ENCODE measurements at places on chromosomes 7 and 10.

GRCh38 chr10:5092848-5093790 lies 1.1 kb upstream of the AKR1C3 start:
- no peak overlapping the region for H3K27ac ChIP-seq
- H3K4me3 ChIP-seq, result no peak overlapping the region
- H3K36me3 ChIP-seq, result no peaks in the 10 kb centered on the region
- no peak for DNase-seq

DNA sequence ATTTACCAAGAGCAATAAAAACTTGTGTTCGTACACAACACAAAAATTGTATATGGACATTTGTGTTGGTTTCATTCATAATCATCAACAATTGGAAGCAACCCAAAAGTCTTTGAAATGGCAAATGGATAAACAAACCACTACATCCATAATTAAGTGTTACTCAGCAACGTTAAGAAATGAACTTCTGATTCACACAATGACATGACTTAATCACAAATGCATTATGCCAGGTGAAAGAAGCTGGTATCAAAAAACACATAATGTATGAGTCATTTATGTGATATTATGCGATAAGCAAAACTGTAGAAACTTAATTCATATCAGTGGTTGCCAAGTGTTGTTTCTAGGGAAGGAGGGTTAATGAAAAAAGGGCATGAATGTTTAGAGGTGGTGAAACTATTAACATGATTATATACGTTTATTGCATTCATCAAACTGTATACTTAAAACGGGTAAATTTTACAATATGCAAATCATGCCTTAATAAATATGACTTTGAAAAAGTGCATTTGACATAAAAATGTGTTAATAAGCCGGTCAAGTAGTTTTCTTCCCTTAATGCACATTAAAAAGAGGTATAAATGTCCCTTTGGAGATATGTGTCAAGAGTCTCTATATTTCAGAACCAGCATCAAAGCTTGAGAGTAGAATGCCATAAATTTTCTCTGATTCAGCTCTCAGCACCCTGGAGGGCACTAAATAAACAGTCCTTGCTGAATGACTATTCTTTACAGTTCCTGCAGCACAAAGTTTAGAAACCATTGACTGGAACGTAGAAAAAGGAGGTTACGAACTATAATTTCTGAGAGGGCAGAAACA lies 84.8 kb upstream of the GRM3 start:
- H3K4me3 ChIP-seq, result no peak overlapping the region
- no peaks in the 10 kb centered on the region for H3K27me3 ChIP-seq
- H3K4me1 ChIP-seq, result no peaks in the 10 kb centered on the region
- no peak overlapping the region for H3K27ac ChIP-seq

DNA sequence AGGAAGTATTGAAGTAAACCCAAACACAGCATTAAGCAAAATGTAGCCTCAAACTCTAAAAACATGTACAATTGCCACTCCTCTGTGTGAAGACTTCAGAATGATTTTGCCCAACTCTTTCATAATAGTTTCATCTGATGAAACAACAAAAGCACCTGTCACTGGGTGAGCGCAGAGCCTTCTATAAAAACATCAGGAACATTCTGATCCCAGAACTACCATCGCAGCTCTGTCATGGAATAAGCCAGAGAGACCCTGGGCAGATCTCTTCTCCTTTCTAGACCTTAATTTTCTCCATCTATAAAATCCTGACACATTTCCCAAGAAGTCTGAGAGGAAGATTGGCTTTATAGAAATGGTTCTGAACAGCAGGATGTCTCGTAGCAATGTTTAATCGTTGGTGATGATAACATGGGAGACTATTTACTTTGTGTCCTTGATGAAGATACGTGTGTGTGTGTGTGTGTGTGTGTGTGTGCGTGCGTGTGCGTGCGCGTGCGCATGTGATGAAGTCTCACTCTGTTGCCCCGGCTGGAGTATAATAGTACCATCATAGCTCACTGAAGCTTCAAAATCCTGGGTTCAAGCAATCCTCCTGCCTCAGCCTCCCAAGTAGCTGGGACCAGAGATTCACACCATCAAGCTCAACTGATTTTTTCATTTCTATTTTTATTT lies 198.0 kb downstream of the KIAA1217 start:
- H3K27ac ChIP-seq, result no peak overlapping the region
- no peaks in the 10 kb centered on the region for H3K36me3 ChIP-seq
- no peak for DNase-seq
- no peak overlapping the region for H3K4me3 ChIP-seq
- H3K4me1 ChIP-seq, result no peaks in the 10 kb centered on the region

DNA sequence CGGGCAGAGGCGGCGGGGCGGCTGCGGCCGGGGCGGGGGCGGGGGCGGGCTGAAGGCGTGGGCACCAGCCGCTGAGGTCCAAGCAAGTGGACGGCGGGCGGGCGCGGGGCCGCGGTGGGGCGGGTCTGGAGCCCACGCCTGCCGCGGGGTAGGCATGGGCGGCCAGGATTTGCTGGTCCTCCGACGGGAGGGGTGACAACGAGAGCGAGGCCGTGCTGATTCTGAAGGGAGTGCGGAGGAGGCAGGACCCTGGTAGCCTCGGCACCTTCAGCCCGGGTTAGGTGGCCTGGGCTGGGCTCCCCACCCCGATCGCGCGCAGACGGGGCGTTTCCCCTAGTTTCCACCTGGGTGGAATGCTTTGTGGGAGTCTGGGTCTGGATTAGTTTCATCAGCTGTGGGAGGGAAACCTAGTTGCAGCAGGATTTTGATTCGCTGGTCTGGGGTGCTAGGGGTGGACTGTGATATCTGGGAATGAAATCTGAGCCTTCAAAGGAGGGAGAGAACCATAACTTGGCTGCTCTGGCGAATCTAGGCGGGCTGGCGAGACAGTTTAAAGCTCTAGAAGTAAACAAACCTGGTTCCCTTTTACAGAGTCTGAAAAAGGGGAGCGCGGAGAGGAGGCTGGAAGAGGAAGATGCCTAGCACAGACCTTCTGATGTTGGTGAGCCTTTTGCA lies 609 bp downstream of the SGPL1 start:
- peak overlapping the region; percentile 14 for H3K27ac ChIP-seq
- H3K4me3 ChIP-seq, result peak overlapping the region; percentile 47
- no peaks in the 10 kb centered on the region for H3K36me3 ChIP-seq
- DNase-seq, result peak; percentile 90
- peaks cover 3% of the 10 kb centered on the region for H3K4me1 ChIP-seq

DNA sequence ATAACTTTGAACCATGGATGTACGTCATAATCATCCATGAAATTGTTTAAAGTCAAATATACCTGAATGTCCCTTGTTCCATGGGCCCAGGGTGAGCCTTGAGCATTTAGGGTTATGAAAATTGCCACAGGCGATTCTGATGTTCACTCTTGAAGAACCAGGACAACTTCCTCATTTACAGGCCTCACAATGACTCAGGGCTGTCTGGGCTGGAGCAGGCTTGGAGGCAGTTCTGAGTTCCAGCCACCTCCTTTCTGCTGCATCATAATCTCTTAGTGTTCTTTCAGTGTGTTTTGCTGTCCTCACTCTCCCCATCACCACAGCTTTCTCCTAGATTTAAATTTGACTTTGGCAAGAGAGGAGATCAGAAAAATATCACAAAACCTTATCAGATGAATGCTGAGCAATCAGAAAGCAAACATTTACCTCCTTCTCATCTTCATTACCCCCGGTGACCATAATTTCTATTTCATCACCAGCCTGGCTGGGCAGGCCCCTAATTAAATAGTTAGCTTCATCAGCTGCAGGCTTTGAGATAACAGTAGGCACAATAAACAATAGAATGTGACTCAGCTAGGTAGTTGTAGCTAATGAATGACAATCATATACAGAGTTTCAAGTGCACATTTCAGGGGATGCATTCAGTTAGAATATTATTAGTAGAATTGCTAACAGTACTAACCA lies 571.0 kb downstream of the SH2D4B start:
- H3K36me3 ChIP-seq, result no peaks in the 10 kb centered on the region
- no peaks in the 10 kb centered on the region for H3K27me3 ChIP-seq
- H3K4me3 ChIP-seq, result no peak overlapping the region
- no peak overlapping the region for H3K27ac ChIP-seq
- no peaks in the 10 kb centered on the region for H3K4me1 ChIP-seq
- no peak for DNase-seq

GRCh38 chr7:66076462-66077329 lies 1.1 kb downstream of the ASL start:
- DNase-seq, result no peak
- no peaks in the 10 kb centered on the region for H3K27me3 ChIP-seq
- peaks cover 11% of the 10 kb centered on the region for H3K4me1 ChIP-seq
- H3K36me3 ChIP-seq, result no peaks in the 10 kb centered on the region
- peak overlapping the region; percentile 88 for H3K4me3 ChIP-seq
- no peak overlapping the region for H3K27ac ChIP-seq

DNA sequence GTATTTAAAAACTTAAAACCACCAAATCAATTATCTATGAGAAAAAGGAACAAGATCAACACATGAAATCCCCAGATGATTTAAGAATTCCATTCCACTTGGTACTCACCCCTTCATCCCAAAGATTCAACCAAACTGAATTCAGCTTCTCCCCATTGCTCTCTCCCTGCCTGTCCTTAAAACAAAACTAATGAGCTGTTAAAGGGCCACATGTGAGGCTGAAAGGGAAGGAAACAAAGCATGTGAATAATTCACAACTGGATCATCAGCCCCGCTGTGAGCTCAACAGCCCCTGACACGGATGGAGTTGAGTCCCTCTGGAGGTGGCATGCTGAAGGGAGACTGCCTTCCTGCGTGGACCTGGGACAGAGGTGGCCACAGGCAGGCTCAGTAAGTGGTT lies 32.9 kb downstream of the VOPP1 start:
- DNase-seq, result no peak
- H3K4me1 ChIP-seq, result peaks cover 10% of the 10 kb centered on the region
- H3K36me3 ChIP-seq, result no peaks in the 10 kb centered on the region

- no peak overlapping the region for H3K4me3 ChIP-seq
- no peaks in the 10 kb centered on the region for H3K27me3 ChIP-seq
- no peak overlapping the region for H3K27ac ChIP-seq
- H3K36me3 ChIP-seq, result no peaks in the 10 kb centered on the region
- no peaks in the 10 kb centered on the region for H3K4me1 ChIP-seq
These were observed 185.7 kb upstream of the AUTS2 start for GRCh38 chr7:69412331-69413146.

GRCh38 chr10:97116462-97117162 lies 69.1 kb downstream of the SLIT1 start:
- H3K4me3 ChIP-seq, result no peak overlapping the region
- H3K27me3 ChIP-seq, result peaks cover 2% of the 10 kb centered on the region
- H3K4me1 ChIP-seq, result no peaks in the 10 kb centered on the region

DNA sequence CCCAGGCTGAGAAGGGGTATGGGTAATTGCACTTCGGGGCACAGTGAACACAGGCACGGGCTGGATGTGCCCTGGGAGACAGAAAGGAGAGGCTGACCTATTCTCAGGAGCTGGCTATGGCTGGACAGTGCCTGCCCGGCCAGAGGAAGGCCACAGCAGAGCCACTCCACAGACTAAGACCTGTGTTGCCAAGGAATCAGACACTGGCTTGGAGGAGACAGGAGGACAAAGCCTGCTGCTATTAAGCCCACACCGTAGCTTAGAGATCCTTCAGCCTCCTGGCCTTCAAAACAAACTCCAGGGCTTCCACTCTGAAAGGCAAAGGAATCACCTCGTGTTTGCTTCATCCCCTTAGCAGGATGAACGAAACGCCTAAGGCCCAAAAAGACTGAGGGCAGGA lies 82.2 kb downstream of the ALOX5 start:
- no peak overlapping the region for H3K27ac ChIP-seq
- peaks cover 6% of the 10 kb centered on the region for H3K36me3 ChIP-seq
- no peaks in the 10 kb centered on the region for H3K4me1 ChIP-seq
- no peak overlapping the region for H3K4me3 ChIP-seq
- no peak for DNase-seq

GRCh38 chr7:158284617-158285382 lies 302.8 kb downstream of the PTPRN2 start:
- H3K27ac ChIP-seq, result no peak overlapping the region
- DNase-seq, result no peak
- no peak overlapping the region for H3K4me3 ChIP-seq
- H3K27me3 ChIP-seq, result no peaks in the 10 kb centered on the region
- no peaks in the 10 kb centered on the region for H3K4me1 ChIP-seq
- no peaks in the 10 kb centered on the region for H3K36me3 ChIP-seq

GRCh38 chr7:135161669-135162068 lies 8.8 kb downstream of the CYREN start:
- DNase-seq, result no peak
- H3K36me3 ChIP-seq, result peaks cover 4% of the 10 kb centered on the region
- no peak overlapping the region for H3K4me3 ChIP-seq

GRCh38 chr7:135729230-135729629 lies 1.2 kb upstream of the SLC13A4 start:
- H3K36me3 ChIP-seq, result no peaks in the 10 kb centered on the region
- no peak overlapping the region for H3K27ac ChIP-seq
- no peak overlapping the region for H3K4me3 ChIP-seq
- no peaks in the 10 kb centered on the region for H3K4me1 ChIP-seq
- DNase-seq, result no peak

GRCh38 chr7:132089356-132089755 lies 486.9 kb downstream of the PLXNA4 start:
- H3K36me3 ChIP-seq, result no peaks in the 10 kb centered on the region
- no peak overlapping the region for H3K4me3 ChIP-seq
- H3K27me3 ChIP-seq, result peaks cover 11% of the 10 kb centered on the region

- H3K36me3 ChIP-seq, result no peaks in the 10 kb centered on the region
- no peak overlapping the region for H3K4me3 ChIP-seq
- H3K27me3 ChIP-seq, result peaks cover 40% of the 10 kb centered on the region
- no peak overlapping the region for H3K27ac ChIP-seq
- peaks cover 22% of the 10 kb centered on the region for H3K4me1 ChIP-seq
These were observed 38.2 kb upstream of the BET1 start for GRCh38 chr7:94042381-94042780.

DNA sequence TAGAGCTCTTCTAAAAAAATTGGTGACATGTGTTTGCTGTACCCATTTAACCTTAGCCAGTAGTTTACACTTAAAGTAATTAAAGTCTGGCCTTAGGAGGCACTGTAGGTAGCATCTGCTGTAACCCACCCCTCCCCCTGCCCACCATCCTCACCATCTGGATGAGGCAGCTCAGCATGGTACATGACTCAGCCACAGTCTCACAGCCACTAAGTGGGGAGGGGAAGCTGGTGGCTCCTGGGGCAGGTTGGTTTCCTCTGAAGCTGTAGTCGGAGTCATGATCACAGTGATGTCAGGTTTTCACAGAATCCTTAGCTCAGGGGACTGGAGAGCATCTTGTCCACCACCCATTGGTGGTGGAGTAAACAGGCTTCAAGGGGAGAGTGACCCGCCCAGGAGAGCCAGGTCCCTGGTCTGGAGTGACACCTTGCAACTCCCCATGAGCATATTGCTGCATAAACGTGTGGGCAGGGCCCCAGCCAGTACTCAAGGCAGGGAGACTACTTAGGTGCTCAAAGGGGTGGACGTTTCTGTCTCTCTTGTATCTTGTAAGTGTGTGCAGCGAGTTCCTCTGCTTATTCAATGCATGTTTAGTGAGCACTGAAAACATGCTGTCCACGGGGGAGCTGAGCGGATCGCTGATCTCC lies 125.9 kb downstream of the GRK5 start:
- peaks cover 24% of the 10 kb centered on the region for H3K4me1 ChIP-seq
- H3K27ac ChIP-seq, result no peak overlapping the region
- no peaks in the 10 kb centered on the region for H3K27me3 ChIP-seq

Data from endothelial cell of umbilical vein (primary cell).